ENCODE measurements at places on chromosomes 6 and 20.

GRCh38 chr6:157145656-157146285 lies 177.5 kb downstream of the TMEM242 start:
- DNase-seq, result no peak

DNA sequence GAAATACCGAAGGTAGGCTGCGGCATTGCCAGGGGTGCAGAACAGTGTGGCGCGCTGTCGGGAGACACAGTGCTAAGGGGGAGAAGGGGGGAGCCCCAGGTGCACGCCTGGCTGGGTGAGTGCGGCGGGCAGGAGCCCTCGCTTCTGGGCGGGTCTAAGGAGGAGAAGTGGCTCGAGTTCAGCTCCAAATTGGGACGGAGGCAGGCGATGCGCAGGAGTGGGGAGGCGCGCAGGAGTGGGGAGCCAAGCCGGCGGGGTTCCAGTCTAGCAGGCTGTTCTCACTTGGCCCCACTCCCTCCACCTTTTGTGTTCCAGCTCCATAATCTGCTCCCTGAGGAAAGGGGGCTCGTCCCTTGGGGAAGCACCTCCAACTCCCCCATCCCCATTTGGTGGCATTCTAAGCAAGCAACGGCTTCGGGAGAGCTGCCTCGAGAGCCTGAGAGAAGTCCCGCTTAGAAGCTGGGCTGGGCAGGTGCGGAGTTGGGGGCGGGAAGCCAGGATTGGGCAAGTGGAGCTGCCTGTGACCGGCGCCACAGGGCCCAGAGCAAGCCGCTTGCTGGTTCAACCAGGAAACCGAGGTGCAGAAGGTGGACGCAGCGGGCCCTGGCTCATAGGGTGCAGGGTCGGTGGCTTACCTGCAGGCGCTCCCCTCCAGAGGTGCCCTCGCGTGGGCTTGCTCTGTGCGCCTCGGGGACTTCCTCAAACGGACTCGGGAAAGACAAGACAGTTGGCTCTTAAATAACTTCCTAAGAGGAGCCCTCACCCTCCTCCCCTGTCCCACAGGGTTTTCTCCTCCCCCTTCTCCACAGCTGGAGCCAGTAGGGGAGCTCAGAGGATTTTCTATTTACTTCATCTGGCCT lies at the start of gene F13A1:
Gene F13A1 (minus strand): TSS at position 711 of the 860 bp plus-strand sequence. CDS start 1,998 bp downstream, outside the sequence.
- DNase-seq, result no peak

DNA sequence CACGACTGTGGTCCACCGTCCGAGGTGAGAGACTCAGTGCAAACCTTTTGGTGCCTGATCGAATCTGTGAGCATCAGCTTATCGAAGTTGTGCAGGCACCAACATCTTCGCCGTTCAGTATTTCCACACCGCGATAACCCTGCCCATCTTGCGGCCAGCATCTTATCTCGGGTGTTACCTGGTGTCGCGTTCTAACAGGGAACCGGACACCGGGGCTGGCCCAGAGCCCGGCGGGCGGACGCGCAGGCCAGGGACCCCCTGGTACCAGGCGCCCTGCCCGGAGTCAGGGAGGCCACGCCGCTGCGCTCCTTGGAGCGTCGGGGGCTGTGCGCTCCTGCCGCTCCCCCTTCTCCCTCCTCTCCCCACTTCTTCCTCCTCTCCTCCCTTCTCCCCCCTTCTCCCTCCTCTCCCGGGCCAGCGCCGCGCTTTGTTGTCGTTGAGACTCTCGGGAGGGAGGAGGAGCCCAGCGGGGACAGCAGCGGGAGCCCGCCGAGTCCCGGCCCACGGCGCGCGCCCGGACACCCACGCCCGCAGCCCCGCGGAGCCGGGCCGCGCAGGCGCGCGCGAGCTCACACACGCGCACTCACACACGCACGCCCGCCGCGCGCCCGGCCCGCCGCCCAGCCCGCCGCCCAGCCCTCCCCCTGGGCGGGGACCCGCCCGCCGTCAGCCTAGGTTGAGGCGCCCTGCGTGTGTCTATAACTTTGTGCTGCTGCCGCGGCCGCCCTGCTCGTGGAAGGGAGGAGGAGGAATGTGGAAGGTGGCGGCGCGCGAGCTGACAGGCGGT lies 1.4 kb upstream of the FOXO3 start:
- peak; percentile 78 for DNase-seq

DNA sequence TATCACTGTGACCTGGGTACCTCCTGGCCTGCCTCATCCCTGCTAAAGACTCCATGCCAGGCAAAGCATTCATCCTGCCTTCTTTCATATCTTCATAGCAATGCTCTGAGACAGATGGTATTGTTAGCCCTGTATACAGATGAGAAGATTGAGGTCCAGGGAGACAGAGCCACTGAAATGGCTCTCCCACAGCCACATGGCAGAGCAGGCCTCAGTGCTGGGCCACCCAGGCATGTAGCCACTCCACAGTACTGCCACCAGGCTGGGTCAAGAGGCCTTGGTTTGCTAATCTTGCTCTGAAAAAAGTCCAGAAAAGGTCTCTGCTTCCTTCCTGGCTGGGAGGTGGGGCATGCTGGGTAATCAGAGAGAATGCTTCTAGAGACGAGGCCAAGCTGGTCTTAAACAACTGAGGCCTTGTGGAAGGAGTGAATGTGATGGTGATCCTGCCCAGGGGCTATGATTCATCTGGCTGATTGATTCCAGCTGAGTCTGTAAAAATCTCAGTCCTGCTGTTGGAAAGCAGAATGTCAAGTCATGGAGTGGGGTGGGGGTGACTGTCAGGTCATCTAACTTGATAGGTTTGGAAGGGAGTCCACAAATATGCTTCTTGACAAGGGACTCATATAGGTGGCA lies 29.8 kb downstream of the HM13 start:
- no peak for DNase-seq

GRCh38 chr6:158784505-158784904 lies 34.7 kb downstream of the EZR start:
- DNase-seq, result no peak

DNA sequence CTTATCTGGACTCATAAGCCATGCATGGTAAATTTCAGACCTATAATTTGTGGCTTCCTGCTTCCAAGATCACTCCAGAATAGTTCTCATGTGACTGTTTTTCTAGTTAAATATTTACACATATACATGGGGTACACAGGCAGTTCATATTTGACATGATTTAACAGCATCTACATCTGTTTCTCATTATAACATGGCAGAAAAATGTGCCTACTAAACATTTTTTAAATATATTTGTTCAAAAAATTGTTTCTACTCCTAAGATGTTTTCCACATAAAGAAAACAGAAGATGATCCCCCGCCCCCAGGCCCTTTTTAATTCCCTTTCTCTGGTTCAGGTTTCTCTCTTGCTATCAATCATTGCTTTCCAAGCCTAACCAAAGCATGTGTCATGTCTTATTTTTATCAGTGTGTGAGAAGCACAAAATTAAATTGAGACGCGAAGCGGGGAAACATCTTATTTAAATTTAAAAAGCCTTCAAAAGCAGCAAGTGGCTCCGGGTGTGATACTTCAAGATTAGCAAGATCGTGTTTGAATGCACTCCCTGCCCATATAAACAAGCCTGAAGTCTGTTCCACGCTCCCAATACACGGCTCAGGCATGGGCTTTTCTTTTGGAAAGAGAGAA lies 37.3 kb downstream of the IPCEF1 start:
- peak; percentile 49 for DNase-seq

DNA sequence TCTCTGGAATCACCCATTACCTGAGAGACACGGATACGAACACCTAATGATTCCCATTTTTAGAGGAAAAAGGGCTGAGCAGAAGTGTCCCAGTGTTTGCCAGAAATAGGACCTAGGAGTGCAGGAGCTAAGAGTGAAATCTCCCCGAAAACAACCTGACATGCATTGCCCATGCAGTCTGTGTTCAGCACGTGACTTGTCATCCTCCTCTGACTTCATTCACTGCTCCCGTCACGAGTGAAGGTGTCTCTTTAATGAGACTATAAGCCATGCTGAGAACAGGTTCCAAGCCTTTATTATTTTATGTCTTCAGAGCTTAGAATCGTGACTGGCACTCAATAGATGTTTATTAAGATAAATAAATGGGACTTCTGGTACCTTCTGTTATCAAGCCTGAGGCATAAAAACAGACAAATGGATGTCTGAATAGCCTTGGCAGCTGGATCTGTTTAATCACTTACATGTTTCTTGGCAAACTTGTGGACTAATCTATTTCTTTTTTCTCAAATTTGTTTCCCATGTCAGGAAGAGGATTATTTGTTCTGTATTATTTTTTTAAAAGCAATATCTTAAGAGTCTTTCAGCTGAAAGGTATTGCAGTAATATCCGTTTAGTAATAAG lies 3.7 kb upstream of the MLIP start:
- DNase-seq, result no peak

GRCh38 chr6:9507136-9507895 lies 907.6 kb downstream of the TFAP2A start:
- no peak for DNase-seq

GRCh38 chr6:101668496-101669030 lies 275.1 kb downstream of the GRIK2 start:
- no peak for DNase-seq

- no peak for DNase-seq
These were observed 6.7 kb downstream of the PYGB start for GRCh38 chr20:25254571-25254970.

GRCh38 chr6:72741083-72741482 lies 119.2 kb downstream of the KCNQ5 start:
- no peak for DNase-seq

DNA sequence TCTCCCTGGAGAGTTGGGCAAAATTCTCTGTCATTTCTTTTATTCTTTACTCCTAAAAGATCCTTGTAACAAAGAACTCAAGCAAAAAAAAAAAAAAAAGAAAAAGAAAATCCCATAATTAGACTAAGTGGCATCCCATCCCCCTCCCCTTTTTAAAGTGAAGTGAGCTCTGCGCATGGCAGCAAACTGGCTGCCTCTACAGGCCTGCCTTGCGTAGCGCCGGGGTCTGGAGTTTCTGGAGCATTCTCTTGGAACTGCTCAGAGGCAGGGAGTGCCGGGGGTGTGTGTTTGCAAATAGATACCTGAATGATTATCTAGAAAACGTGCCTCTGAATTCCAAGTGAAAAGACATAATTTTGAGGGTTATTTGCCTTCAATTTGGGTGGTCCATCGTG lies 48.1 kb downstream of the FOXC1 start:
- DNase-seq, result no peak

DNA sequence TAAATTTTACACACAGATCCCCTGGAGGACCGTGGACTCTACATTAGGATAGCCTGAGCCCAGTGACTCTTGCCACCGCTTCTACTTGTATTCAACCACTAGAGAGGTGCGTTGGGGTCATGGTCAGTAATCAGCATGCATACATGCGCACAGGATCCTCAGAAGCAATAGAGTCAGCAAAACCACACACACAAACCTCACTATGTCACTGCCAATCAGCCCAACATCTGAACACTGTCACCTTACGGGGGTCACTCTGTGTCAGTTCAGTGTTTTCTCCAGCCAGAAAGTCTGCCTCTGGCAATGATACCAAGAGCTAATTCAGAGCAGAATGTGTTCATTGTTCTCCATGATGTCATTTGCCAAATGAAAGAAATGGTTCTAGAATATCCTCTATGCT lies 225.3 kb downstream of the KHDC1L start:
- no peak for DNase-seq

DNA sequence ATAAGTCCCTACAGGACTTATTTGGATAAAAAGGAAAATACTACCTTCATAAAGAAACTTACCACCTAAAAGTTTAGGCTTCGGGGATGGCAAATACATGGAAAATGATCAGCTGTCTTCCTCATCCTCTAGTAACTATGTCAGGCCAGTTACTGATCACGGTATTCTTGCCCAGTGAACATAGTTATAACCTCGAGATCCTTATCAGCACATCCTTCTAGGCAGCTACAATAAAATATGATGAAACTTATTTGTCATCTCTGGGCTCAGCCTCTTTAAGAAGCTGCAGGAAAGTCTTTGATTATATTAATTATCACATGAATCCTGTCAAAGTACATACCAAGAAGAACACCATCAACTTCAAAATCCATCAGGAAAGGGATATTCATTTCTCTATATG lies 41.8 kb downstream of the SF3B5 start:
- no peak for DNase-seq

GRCh38 chr6:12720310-12720709 lies 3.7 kb downstream of the PHACTR1 start:
- DNase-seq, result no peak

DNA sequence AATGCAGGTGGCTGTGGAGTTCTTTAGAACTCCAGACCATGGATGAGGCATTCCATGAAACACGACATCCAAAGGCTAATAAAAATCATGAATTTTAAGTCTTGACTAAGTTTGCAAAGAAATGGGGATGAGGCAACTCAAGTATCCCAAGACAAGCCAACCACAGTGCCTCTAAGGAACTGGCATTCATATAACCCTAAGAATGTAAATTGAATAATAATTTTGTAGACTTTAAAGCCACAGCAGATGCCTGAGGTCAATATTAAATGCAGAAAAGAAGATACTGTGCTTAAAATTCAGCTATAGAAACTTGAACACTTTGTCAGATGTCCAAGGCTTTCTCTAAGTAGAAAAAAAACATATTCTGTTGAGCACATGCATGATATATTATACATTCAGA lies 54.5 kb downstream of the TFAP2B start:
- DNase-seq, result no peak

DNA sequence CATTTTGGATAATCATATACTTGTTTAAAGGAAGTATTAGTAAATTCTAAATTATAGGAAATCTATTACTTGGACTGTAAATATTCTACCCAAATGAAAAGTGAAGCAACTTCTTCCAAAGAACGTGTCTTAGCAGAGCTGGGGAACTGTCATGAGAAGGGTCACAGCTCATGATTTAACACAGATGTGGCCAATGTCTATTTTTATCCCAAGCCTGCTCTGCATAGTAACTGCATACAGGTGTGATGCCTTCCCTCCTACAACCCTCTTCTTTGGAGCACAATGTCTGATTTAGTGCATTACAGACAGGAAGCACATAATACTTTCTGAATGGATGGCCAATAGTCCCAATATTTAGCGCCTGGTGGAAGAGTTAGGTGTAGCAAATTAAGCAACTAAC lies 138.7 kb upstream of the THEMIS start:
- no peak for DNase-seq

DNA sequence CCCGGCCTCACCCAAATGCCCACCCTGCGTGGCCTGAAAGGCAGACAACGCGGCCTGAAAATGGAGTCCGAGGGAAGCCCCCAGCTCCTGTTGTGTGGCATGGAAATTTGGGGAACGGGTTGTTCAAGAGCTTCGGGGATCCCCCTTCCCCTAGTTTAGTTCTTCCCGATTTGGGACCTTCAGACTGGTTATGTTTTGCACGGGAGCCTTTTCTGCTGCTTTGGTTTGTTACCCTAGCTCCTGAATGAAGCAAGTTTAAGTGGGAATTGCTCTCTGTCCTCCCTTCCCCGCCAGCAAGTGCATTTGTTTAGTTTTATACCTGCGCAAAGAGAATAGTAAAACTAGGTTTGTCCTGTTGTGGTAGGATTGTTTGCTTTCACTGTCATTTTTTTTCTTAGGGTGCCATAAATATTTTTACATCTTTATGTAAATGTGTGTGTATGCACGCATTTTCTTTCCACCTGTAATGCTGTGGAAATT lies 604 bp downstream of the SH3BGRL2 start:
- no peak for DNase-seq

All from NCI-H748 treated with DMSO at 0.1 percent for 48 hours (cell line).